ENCODE measurements at places on chromosomes 16 and 17.

GRCh38 chr17:40482722-40483121 lies 18.7 kb downstream of the TNS4 start:
- DNase-seq, result no peak

GRCh38 chr17:44038604-44039011 lies 23.8 kb upstream of the TMEM101 start:
- no peak for DNase-seq

DNA sequence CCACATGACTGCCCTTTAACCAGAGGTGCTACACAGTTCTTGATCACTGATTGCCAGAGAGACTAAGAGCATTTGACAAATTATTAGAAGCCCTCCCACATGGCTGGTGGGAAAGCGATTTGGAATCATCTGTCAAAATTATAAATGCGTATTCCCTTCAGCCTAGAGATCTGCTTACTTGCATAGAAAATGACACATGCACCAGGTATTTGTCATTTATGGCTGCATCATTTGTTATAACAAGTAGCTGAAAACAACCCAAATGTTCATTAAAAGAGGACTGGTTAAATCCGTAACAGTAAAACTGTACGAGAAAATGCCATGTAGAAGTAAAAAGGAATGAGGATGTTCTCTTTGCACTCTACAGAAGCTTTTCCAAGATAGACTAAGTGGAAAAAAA lies 21.4 kb downstream of the BCO1 start:
- DNase-seq, result no peak

DNA sequence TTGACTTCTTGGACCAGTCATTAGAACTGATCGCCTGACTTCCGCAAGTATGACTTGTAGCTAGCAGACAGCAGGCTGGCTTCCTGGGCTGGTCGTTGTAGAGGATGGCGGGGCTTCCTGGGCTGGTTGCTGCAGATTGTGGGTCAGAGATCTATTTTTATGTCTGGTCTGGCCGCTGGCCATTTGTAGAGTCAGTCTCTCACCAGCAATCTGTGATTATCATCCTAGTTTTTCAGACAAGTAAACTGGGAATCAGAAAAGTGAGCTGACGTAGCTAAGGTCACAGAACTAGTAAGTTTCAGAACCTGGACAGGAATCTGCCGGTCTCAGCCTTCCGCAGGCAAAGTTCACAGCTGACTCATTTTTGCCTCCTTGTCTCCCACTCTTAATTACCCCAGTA lies 19.1 kb downstream of the GPR142 start:
- no peak for DNase-seq

DNA sequence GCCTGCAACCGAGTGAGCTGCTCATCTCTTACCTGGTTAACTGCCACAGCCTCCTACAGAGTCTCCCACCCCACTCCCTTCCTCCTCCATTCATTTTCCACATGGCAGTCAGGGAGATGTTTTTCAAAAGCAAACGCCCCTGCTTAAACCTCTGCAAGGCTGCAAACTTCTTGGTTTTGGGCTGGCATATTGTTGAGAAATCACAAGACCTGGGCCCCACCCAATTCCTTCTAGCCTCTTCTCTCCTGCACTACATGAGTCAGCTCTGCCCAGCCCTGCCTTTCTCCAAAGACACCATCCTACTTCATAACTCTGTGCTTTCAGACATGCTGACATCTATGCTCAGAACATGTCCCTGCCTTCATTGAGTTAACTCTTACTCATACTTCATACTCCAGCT lies 136.1 kb downstream of the SPACA3 start:
- no peak for DNase-seq

- DNase-seq, result peak; percentile 8
Observed at GRCh38 chr17:6279659-6280058, 155.3 kb downstream of the AIPL1 start.

DNA sequence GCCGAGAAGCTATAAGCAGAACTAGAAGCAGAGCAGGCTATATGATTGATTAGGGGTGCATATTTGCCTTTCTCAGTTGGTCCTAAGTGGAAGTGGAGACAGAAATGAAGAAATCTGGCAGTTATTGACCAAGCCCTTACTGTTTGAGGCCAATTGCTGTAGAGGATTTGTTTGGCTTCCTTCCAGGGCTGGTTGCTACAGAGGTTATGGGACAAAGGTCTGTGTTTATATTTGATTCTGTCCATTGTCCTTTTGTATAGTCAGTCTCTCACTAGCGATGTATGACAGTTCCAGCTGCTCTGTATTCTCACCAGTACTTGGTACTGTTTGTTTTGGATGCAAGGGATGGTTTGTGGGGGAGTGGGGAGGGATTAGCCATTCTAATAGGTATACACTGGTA lies 7.3 kb upstream of the ALOX15 start:
- DNase-seq, result peak; percentile 54

DNA sequence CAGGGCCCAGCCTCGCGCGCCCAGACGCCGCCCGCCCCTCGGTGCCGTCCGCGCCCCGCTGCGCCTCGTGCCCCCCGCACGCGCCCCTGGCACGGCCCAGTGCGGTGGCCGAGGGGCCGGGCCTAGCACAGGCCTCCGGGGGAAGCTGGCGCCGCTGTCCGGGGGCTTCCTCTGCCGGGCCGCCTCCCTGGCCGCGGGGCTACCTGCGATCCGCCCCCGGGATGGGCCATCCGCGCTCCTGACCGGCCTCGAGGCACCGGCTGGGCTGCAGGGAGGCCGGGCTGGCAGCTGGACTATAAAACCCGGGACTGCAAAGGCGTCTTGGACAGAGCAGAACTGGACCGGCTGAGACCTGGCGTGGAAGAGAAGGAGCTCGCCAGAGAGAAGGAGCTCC lies 783 bp downstream of the BHLHA9 start:
- DNase-seq, result no peak

GRCh38 chr17:45783593-45784292 lies 377 bp upstream of the CRHR1 start:
- no peak for DNase-seq

- DNase-seq, result no peak
Observed at GRCh38 chr17:80481284-80482057, 5.1 kb upstream of the NPTX1 start.

- no peak for DNase-seq
Observed at GRCh38 chr16:75614066-75614897, 8.8 kb downstream of the ADAT1 start.

GRCh38 chr16:57775661-57776469 lies 26.4 kb downstream of the KIFC3 start:
- no peak for DNase-seq

DNA sequence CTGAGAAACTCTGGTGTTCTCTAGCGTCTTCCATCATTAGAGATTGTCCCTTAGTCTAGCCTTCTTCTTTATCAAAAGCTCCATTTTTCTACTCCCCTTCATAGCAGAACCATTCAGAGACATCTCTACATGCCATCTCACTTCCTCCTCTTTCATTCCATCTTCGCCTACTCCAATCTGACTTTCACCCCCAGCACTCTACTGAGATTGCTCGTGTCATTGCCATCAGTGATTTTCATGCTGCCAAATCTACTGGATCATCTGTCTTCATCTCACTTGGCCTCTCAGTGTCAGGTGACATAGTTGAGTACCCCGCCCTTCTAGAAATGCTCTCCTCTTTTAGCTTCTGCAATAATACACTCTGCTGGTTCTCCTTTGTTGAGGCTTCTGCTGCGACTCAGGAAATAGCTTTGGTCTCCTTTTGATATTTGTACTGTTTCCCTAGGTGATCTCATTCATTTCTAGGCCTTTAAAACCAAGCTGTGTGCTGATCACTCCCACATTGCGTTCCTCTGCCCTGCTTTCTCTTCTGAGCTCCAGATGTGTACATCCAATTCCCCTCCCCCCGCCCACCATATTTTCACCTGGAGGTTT lies 119.1 kb downstream of the FTO start:
- no peak for DNase-seq

DNA sequence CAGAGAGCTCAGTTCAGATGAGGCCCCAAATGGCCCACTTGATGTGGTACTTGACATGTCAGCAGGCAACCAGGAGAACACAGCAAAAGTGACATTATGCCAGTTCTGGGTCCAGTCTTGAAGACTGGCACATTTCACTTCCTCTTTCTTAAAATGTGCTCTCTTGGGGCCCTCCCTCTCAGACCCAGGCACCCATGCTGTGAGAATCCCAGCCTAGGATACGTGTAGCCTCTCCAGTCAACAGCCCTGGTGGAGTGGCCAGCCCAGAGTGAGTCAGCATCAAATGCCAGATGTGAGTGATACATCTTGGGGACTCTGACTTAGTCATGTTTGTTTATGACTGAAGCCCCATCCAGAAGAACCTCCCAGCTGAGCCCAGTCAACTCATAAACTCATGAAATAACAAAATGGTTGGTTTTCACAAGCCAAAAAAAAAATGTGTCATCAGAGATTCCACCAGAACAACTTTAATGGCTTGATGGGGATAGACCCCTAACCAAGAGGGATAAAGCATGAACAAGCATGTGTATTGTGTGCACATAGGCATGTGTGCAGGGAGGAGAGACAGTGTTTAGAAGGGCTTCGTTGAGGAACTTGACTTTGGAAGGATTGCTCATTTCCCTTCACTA lies 82.5 kb upstream of the TNRC6C start:
- no peak for DNase-seq

GRCh38 chr16:86575754-86576557 lies 2.4 kb upstream of the FOXL1 start:
- DNase-seq, result peak; percentile 88

- DNase-seq, result no peak
Observed at GRCh38 chr17:78230996-78231935, at the start of gene TMEM235. Gene TMEM235, plus strand, starts transcription at chr17:78231631. Its CDS starts 393 bp downstream, at chr17:78232024.

GRCh38 chr16:73418051-73418450 lies 370.1 kb upstream of the ZFHX3 start:
- no peak for DNase-seq

DNA sequence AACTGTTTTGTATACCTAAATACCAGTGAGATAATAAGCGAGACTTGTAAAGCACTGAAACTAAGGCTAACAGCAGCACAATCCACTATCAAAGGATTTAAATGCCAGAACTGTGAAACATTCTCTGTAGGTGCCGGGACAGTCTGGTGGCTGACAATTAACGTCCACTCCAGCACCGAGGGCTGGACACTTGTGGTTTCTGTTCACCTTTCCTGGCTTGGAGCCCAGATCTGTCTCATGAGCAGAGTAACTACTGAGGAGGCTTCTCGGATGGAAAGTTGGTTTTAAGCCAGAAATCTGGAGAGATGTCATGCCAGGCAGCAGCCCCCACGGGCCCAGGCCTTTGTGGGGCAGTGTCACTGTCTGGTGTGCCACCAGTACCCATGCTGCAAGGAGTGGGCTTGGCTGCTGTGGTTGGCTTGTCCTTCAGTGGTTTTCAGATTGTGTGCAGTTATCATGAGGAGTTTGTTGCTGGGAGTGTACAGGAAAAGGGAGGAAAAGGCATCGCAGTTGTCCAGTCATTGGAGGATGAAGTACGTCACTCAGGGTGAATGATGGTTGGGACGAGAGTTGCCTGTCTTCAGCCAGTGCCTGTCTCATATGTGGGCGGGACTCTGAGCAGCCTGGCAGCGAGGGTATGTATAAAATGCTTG lies 35.5 kb downstream of the UBN1 start:
- DNase-seq, result no peak

DNA sequence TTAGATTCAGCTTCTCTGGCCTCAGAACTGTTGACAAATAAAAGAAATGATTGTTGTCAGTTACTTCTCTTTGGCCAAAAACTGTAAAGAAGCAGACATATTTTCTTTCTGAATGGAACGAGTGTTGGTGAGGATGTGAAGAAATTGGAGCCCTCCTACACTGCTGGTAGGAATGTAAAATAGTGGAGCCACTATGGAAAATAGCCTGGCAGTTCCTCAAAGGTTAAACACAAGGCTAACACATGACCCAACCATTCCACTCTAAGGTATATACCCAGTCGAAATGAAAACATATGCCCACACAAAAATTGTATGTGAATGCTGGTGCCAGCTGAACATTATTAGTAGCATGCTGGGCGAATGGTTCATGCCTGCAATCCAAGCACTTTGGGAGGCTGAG lies 14.2 kb upstream of the KRT24 start:
- DNase-seq, result no peak

GRCh38 chr17:44543213-44543904 lies 13.9 kb upstream of the FZD2 start:
- no peak for DNase-seq

GRCh38 chr16:87463722-87464690 lies 28.8 kb downstream of the ZCCHC14 start:
- DNase-seq, result no peak

- DNase-seq, result no peak
Observed at GRCh38 chr17:57715981-57716380, 29.1 kb downstream of the CCDC182 start.

- DNase-seq, result no peak
Observed at GRCh38 chr16:52547834-52548215, 882 bp upstream of the TOX3 start.

DNA sequence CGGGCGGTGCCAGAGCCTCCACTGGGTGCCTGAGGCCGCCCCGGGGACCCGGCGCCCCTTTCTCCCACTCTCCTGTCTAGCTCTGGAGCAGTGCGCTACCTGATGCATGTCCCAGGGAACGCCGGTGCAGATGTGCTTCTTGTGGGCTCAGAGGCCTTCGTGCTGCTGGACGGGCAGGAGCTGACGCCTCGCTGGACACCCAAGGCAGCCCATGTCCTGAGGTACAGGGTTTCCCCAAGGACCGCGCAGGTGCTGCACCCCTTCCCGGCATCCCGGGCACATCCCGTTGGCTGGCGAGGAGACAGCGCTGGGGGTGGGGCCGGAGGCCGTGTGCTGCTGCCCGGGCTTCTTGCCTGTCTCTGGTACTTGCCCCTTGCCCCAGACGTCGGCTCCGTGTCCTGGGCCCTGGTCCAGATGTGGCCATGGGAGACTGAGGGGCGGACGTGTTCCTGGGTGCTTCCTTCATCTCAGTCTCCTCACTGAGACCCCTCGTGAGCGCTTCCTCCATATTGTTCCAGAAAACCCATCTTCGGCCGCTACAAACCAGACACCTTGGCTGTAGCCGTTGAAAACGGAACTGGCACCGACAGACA lies 12.5 kb downstream of the RGS11 start:
- DNase-seq, result no peak

GRCh38 chr16:15932939-15933338 lies 16.5 kb upstream of the ABCC1 start:
- no peak for DNase-seq

DNA sequence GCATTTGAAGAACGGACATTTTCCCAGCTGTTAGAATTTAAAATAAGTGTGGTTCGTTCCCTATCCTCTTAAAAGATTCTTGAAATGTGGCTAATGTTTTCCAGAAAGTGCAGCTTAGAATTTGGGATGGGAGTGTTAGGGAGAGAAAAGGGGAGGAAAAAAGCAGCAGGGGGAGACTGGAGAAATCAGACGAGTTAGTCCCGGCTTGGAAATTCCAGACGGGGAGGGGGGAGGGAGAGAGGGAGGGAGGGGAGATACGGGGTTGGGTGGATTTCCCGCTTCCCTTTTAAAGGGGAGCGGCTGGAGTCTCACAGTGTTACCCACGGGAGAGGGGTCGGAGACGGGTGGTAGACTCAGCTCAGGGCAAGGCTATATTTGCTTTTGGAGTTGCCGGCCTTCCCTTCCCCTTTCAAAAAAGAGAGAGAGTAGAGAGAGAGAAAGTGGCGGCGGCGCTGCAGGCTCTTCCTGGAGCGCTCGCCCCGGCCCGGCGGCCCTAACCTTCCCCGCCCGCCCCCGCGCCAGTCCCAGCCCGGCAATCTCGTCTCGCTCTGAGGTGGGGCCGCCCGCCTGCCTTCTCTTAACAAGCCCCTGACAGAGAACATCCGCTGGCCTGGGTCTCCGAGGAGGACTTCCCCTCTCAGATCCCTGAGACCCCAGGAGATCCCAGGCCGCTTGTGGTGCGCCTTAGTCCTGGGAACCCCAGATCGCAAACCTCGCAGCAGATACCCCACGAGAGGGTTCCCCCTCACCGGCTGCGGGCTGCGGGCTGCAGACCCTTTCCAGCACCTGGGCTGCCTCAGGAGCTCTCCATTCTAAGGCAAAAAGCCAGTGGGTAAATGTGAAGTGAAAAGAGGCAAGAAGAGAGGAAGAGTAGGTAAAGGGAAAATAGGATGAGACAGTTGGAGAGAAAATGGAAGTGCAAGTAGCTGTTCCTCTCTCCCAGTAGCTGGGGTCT lies 6.6 kb downstream of the IGF2BP1 start:
- no peak for DNase-seq

Data from HuH-7 (cell line).